HuH-7.5 (cell line): ENCODE measurements at places on chromosomes 7 and 10.
A peak's percentile ranks its signal among the peaks of the same experiment; 100 is the strongest.

DNA sequence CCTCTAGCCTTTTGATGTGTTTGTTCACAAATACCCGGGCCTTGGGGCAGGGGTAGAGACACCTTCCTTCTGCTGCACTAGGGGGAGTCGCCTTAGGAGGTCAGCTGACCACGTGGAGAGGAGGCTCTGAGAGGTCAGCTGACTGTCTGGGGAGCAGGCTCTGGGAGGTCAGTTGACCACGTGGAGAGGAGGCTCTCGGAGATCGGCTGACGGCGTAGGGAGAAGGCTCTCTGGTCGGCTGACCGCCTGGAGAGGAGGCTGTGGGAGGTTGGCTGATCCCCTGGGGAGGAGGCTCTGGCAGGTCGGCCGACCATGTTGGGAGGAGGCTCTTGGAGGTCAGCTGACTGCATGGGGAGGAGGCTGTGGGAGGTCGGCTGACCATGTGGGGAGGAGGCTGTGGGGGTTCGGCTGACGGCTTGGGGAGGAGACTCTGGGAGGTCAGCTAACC lies 59.6 kb upstream of the LYZL1 start:
- no peak for DNase-seq

GRCh38 chr10:4804465-4804864 lies 21.5 kb upstream of the AKR1E2 start:
- no peak for DNase-seq

- no peak for DNase-seq
These were observed 117.2 kb downstream of the CLEC2L start for GRCh38 chr7:139640681-139641080.

DNA sequence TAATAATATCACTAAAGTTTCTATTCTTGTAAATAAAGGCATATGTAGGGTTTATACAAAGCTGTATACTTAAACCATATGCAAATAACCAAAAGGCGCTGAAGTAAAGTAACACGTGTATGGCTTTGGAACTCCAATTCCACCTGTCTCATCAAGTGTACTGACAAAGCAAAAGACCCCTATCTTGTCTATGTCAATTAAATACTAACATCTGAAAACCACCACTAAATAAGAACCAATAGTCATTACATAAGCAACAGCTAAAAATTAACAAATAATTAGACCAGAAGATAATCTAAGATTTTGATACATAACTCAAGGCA lies 93.9 kb downstream of the KMT2C start:
- DNase-seq: no peak

GRCh38 chr7:100835903-100836811 lies 8.8 kb upstream of the EPHB4 start:
- DNase-seq: no peak

- no peak for DNase-seq
These were observed 495.8 kb upstream of the GALNT17 start for GRCh38 chr7:70636169-70636568.

- no peak for DNase-seq
These were observed 735.6 kb upstream of the MBL2 start for GRCh38 chr10:53508197-53508596.

DNA sequence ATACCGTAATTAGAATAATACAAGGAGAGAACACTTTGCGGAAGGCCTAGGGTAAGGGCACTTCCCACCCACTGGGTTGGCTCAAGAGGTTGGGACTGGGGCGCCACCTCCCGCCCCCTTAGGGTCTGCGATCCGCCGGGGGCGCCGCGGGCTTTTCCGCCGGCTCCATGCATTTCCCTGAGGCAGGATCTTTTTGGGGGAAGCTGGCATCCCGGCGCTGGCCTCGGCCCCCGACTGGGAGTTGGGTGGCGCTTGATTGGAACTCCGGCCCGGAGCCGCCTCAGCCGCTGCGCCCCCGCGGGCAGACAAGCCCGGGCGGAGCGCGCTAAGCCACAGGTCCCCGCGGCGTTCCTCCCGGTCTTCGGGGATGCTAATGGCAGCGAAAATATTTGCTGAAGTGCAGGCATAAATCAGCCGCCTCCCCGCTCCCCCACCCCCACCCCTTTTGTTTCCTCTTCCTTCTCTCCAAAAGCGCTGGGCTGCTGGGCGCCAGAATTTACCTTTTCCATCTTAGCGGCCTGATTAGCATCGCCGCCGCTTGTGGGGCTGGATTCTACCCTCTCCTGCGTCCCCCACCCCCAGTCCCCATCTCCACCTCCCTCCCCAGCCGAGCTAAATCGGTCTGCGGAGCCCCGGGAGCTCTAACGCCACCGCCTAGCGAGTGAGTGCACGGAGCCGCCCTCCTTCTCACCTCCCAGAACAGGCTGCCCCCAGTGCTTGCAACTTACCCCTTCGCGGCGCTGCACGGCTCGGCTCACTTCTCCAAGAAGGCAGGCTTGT lies 5.1 kb downstream of the UNC5B start:
- no peak for DNase-seq

- DNase-seq: no peak
These were observed 415.1 kb downstream of the INHBA start for GRCh38 chr7:41287559-41288335.

DNA sequence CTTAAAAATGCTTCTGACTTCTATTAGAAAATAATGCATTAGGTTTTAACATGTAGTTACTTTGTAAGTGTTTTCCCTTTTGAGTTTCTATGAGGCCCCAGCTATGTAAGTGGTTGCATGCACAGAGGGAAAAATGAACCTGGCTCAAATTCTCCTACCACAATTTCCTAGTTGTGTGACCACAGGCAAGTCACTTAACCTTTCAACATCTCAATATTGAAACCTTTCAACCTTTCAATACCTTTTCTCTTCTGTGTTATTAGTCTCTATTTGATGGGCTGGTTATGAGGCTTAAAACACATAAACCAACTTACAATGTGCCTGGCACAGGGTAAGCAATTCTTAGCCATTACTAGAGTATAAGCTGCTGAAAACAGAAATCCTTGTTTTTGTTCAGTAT lies 203.0 kb downstream of the KCND2 start:
- DNase-seq: no peak

- peak; percentile 36 for DNase-seq
These were observed 41.3 kb downstream of the CUX1 start for GRCh38 chr7:101858437-101859385.

GRCh38 chr10:123966896-123967231 lies 75.3 kb upstream of the CPXM2 start:
- no peak for DNase-seq

GRCh38 chr10:92108747-92109146 lies 182.1 kb downstream of the CPEB3 start:
- no peak for DNase-seq

GRCh38 chr10:35352512-35352911 lies 16.2 kb downstream of the CCNY start:
- no peak for DNase-seq

- DNase-seq: no peak
These were observed 52.5 kb downstream of the NPY start for GRCh38 chr7:24336461-24336860.

GRCh38 chr7:118304100-118304499 lies 79.6 kb downstream of the ANKRD7 start:
- no peak for DNase-seq

DNA sequence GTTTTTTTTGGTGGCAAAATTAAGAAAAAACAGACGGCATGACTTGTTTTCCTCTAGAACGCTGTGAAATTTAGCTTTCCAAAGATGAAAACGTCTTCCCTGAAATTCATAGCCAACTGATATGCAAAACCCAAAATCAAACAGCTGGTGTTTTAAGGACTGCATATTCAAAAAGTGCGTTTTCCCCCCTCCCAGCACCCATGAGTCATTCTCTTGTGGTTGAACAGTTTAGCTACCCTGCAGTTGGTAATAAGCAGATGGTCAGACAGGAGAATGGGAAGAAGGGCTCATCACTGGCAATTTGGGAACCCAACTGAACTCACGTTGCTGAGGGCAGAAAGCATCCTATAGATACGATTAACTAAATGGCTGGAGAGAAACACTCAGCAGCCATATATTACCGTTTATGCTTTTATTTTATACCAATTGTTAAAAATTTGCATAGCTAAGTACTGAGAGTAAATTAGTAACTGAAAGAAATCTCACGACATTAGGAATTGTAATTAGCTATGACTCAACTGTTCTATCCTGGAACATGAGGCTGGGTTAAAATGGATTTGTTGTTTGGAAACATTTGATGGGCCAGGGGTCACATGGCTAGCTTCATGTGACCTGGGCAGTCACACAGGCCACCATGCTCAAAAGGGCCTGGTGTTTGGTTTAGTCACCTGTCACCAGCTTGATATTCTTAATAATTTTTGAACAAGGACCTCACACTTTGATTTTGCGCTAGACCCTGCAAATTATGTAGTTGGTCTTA lies 343.1 kb downstream of the PHTF2 start:
- no peak for DNase-seq

DNA sequence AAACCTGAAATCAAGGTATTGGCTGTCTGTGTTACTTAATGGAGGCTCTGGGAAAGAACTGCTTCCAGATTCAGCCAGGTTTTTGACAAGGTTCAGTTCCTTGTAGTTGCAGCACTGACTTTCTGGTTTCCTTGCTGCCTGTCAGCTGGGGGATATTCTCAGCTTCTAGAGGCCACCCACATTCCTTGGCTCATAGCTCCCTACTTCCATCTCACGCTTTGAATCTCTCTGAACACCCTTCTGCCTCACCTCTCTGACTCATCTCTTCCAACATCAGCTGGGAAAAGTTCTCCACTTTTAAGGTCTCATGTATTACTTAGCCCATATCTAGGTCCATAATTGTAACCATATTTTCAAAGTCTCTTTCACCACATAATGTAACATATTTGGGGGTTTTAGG lies 22.9 kb upstream of the GPR22 start:
- no peak for DNase-seq

GRCh38 chr7:32670110-32671025 lies 175.1 kb downstream of the AVL9 start:
- DNase-seq: peak; percentile 15

DNA sequence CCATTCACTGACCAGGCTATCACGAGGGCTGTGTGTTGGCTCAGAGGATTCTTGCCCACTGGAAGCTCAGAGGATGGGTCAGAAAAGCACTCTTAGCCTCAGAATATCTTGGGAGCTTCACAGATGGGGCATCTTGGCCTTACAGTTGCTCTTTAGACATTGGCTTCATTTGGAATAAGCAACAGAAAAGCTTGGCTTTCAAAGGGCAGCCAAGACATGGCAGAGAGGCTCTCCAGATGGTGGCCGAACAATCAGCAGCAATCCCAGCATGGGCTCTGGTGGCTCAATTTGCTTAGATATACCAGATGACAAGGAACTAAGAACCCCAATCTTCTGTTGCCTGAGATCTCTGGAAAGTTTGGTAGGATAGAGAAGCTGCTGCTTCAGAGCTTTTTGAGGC lies 446.2 kb downstream of the ADRA2A start:
- no peak for DNase-seq

GRCh38 chr7:36546331-36546730 lies 156.7 kb downstream of the ANLN start:
- DNase-seq: no peak

- no peak for DNase-seq
These were observed 19.6 kb downstream of the WIPF3 start for GRCh38 chr7:29825775-29826529.

DNA sequence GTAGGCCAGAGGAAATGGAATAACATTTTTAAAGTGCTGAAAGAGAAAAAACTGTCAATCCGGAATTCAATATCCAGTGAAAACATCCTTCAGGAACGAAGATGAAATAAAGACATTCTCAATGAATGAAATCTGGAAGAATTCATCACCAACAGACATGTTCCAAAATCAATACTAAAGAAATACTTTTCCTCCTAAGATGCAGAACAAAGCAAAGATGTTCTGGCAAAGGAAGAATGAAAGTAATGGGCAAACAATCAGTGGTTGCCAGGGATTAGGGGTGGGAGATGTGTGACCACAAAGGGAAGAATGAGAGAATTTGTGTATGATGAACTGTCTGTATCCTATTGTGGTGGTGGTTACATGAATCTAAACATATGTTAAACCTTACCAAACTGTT lies 52.8 kb upstream of the EEPD1 start:
- DNase-seq: no peak

GRCh38 chr10:52409195-52409594 lies 95.1 kb downstream of the DKK1 start:
- no peak for DNase-seq

- no peak for DNase-seq
These were observed 646.0 kb downstream of the PARD3 start for GRCh38 chr10:34169131-34169530.

DNA sequence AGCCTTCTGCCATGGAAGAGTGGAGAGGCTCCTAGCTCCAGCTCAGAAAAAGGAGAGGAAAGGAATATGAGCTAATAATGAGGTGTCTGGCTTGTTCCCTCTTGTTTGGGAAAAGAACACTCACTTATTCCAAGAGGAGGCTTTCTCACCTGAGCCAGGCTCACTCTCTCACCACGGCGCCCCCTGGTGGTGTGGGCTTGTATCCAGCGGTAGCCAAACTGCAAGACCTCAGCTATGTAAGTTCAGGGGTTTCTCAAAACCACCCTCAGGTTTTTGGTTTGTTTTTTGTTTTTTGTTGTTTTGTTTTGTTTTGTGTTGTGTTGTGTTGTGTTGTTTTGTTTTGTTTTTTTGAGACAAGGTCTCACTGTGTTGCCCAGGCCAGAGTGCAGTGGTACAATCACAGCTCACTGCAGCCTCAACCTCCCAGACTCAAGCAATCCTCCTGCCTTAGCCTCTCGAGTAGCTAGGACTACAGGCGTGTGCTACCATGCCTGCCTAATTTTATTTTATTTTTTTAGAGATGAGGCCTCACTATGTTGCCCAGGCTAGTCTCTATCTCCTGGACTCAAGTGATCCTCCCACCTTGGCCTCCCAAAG lies 124.0 kb downstream of the TMEM130 start:
- DNase-seq: peak; percentile 79

DNA sequence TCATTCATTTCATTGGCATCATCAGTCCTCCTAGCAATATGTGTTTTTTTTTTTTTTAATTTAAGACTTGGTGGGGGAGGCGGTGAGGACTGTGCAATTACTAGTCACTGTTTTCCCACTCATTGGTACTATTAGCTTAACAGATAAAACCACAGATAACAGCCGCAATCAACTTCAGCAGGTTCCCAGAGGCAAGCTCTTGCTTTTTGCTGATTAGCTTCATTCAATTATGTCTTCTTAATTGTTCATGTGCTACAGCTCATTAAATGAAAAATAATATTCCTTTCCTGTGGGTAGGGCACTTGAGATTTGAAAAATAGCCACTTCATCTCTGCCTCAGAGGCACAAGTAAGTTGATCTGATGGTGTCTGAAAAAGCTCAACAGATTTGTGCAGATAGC lies 215.5 kb downstream of the PCDH15 start:
- DNase-seq: no peak

- DNase-seq: no peak
These were observed 72.1 kb downstream of the HTR7 start for GRCh38 chr10:90785782-90786181.

GRCh38 chr7:23334482-23335056 lies 35.4 kb downstream of the MALSU1 start:
- peak; percentile 72 for DNase-seq

GRCh38 chr10:31832261-31832660 lies 96.4 kb downstream of the ARHGAP12 start:
- no peak for DNase-seq

DNA sequence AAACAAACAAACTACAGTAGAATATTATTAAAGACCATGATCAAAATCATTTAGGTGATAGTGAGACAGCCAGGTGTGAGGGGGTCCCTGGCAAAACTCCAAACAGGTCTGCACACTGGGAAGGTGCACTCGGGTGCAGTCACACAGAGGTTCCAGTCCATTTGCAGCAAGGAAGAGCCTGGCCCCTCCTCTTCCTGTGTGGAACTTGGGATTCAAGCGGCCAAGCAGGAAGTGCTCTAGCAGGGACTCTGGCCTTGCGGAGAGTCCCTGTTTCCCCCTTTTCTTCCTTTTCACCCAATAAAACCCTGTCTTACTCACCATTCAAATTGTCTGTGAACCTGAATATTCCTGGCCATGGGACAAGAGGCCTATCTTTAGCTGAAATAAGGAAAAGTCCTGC lies 181.8 kb downstream of the LRRTM3 start:
- DNase-seq: no peak
